Retinal pigment epithelial cell (primary cell): ENCODE measurements at places on chromosomes 12 and 14.

- DNase-seq: no peak
Observed at GRCh38 chr12:53782093-53782703, 30.4 kb upstream of the CISTR start.

DNA sequence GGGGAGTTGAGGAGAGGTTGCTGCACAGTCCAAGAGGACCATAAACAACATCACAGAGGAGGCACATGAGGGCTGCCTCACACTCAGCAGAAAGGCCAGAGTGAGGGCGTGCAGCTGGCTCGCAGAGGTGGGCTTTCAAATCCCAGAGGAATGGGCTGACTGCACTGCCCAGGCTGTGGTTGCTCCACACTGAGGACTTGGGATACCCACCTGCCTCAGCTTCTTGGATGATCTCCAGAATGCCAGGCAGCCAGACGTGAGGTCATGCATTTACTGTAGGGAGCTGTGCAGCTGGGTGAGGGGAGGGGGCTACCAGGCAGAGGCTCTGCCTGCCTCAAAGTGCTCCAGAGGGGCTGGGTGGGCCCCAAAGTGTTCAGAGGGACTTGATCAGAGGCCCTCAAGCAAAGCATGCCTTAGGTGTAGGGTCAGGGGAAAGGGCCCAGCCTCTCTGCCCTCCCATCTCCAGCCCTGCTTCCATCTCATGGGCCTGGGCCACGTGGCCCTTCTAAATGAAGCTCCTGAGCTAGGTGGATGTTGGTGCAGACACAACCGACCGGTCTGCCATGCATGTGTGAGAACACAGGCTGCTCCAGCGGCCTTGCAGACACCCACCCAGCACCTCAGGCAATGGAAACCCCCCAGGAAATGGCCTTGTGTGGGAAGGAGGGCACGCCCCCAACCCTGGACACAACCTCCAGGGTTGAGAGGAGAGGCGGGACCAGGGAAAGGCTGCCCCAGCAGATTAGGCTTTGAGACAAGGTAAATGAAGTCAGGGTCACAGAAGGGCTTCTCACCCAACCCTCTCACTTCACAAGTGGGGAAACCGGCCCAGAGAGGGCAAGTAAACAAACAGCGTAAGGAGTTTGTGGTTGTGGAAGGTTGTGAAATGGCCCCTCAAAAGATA lies 90.8 kb downstream of the NTF3 start:
- DNase-seq: no peak

DNA sequence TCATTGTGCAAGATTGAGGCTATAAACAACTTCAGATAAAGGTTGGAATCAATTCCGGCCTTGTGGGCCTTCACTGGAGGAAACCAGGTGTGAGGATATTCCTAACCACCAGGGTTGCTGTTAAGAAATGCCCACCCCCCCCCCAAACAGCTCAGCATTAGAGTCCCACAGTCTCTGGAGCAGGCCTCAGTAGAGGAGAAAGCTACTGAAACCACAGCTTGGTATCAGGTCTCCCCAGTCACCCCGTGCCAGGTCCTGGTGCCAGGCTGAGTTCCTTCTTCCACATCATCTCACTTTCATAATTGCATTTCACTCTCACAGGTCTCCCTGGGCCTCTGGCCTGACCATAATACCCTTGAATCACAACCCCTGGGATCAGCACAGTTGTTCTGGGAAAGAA lies 12.5 kb downstream of the GALNT6 start:
- DNase-seq: peak; percentile 18

DNA sequence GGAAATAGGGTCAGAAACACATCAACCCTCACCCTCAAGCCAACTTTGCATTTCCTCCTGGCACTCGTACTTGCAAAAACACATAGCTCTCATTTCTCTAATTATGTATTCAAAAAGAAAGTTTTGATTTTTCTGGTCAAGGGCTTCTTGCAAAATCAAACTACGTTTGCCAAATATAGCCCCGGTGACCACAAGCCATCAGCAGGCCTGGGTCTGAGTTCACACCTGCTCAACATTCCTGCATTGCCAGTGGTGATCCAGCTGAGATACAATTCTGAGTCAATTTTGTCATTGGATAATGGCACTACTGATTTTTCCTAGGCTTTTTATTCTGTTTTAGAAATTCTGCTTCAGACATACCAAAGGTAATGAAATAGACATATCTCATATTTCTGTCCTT lies 10.7 kb upstream of the BHLHE41 start:
- DNase-seq: no peak

DNA sequence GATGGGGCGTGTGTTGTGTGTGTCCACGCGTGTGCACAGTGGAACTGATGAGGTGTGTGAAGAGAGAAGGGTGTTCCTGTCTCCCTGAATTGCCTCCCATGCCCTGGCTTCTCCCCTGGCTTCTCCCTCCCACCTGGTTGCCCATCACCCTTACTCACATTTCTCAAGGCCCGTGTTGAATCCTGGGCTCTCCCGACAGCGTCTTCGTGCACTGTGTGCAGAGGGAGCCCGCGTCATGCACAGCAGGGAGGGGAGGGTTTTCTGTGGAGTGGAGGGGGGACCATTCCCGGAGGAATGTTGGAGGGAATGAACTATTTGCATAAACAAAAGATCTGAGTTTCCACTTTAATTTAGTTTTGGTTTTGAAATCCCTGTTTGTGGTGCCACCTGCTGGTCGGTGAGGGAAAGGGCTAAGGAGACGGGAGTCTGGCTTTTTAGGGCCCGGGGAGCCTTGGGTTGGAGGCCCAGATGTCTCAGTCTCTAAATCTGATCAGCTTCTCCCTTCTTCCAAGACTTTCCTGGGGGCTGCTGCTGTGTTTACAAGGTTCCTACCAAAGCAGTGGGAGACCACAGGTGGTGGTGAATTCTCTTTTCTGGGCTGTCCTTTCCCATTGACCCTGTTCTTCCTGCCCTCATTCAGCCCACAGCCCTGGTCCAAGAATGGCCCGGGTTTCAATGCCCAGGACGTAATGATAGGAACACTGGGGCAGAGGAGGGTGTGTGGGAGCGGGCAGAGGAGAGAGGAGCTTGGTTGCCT lies at the start of gene C1R:
Gene C1R, minus strand, starts transcription at position 217 of the 757 bp plus-strand sequence. Its CDS starts 57 bp downstream, at position 160.
- DNase-seq: no peak

DNA sequence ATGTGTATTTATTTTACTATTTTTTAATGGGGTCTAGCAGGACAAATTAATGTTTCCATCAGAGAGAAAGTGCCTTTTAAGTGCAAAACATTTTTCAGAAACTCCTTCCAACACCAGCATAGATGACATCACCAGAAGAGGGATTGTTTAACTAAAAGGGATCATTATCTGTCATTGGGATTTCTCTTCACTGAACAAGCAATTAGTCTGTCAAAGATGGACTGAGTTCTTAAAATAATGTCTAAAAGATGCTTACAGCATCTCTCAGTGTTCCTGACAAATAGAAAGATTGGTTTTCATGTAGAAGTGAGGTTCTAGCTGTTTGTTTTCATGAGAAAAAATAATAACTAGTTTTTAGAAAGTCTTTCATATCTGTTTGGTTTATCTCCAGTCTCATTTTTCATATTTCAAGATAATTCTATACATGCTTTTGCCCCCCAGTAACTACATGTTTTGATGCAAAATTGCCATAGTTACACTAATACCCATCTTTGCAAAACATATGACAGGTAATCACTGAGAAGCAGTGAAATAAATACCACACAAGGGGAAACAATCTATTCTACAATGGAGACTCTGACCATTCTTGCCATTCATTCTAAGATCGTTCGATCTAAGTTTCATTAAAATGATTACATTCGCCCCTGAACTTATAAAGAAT lies 850.3 kb downstream of the GALC start:
- DNase-seq: no peak

DNA sequence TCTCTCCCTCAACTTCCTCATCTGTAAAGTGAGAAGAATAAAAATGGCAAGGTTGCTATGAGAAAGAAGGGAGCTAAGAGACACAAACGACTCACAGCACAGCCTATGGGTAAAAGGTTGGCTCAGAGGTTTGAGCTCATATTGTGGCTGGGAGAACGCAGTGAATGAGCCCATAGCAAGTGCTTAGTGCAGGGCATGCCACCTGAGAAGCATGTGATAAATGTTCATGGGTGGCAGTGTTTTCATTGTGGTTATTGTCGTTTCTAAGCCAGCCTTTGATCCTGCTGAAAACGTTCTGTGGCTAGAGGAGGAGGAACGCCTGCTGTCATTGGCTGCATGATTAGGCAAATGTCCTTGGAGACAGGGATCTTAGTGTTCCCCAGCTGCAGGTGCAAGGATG lies 150.4 kb downstream of the KSR2 start:
- DNase-seq: no peak

- DNase-seq: no peak
Observed at GRCh38 chr14:93318927-93319326, 13.9 kb downstream of the BTBD7 start.

DNA sequence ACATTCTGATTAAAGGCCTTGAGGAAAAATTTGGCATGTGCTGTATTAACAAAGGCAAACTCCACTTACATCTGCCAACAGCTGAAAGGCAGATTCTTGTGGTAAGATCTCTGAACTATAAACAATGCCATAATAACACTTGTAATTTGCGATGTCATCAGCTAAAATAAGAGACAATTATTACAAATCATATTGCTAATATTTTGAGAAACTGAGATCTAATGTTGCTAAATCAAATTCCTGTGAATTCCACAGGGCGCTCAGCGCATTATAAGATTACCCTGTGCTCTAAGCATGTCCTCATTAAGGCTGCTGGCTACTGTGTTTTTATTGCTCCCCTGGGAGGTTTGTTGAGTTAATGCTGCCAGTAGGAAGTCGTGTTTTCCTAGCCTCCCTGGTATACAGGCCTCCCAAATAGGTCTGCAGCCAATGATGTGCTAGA lies 244.8 kb downstream of the DACT1 start:
- peak; percentile 44 for DNase-seq

DNA sequence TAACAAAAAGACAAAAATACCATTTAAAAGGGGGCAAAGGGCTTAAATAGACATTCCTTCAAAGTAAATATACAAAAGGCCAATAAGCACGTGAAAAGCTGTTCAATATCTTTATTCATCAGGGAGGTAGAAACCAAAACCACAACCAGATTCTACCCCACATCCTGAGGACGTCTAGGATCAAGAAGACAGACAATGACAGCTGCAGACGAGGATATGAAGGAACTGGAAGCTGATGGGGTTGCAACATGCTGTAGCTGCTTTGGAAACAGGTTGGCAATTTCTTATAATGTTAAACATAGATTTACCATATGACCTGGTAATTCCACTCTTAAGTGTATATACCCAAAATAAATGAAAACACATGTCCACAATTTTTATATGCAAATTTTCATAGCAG lies 85.1 kb upstream of the C14orf180 start:
- DNase-seq: no peak

DNA sequence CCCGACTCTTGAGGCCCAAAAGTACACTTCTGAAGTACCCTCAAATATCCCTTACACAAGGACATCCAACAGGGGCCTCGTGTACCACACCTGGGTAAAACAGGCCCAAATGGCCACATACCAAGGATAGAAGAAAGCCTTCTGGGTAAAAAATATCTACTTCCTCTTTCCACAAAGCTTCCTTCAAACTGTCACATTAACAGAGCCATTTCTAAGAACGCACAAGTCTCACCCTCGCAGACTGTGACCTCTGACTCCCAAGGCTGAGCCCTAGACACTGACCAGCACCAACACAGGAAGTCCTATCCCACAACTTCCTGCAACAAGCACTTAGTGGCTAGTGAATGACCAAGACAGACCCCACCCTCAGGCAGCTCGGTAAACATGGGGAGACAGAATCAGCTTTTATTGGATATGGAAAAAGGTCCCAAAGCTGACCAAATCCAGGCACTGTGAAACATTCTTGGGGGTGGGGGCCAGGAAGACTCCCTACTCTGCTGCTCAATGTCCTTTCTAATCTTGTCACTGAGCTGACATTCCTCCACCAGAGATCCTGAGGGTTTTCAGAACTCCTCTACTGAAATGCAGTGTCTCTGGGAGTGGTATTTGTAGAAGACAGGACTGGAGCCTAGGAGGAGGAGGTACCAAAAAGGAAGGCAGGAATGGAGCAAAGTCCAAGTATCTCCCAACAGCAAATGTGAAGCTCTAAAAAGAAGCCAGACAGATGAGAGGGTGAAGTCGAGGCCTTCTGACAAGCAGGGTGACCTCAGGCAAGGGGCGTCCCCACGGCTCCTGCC lies 15.9 kb downstream of the KCTD10 start:
- DNase-seq: no peak

GRCh38 chr12:91120781-91121180 lies 9.5 kb upstream of the LUM start:
- no peak for DNase-seq

- DNase-seq: no peak
Observed at GRCh38 chr14:87282266-87282665, 710.7 kb downstream of the GALC start.

DNA sequence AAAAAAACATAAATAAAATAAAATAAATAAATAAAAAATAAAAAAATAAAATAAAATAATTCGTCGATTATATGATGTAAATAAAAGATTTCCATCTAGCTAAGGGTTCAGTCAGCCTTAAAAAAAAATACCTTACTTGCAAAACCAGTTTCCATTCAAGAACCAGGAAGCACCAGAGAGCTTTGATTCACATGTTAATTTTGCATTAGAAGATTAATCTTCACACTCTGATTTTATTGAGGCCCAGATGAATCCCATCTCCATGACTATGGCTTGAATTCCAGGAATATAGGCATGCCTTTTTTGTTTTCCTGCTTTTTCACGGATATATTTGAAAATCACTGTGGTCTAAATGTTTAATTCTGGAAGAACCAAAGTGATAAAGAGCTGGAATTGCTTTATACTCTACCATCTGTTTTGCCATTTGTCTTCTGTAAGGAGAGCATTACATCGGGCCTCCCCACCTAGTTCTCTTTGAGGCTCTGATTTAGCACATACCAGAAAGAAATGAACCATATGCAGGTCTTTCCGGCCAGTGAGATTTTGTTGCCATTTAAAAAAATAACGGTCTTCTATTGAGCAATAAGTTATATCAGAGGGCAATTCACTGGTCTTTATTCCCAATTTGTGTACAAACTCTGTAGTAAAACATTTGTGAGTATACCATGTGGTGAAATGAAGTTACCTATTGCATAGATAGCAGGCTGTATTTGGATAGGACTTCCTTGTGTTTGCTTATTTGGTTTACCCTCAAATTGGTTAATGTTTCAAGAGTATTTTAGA lies 175.5 kb downstream of the AEBP2 start:
- DNase-seq: no peak

DNA sequence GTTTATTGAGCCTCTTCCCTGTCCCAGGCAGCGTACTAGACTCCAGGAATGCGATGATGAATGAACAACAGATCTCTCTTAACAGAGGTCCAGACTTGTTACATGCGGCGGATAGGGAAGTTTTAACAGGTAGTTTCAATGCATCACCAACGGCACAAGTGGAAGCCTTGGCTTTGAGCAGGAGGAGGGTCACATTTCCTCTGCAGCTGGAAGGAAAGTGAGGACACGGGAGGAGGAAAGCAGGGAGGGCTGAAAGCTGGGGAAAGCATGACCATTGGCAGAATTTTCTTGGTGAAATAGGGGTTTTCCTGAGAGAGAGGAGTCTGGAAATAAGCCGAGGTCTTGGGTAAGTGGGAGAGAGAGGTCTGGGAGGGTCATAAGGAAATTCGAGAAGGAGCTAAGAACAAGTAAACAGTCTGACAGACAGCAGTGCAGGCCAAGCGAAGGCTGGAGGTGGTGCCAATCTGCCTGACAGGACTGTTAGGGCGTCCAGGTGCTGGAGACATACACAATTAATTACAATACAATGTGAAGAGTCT lies 15.4 kb downstream of the BHLHE41 start:
- DNase-seq: no peak

- no peak for DNase-seq
Observed at GRCh38 chr12:122992386-122992785, 11.9 kb downstream of the ARL6IP4 start.
